ENCODE measurements at places on chromosomes 16 and 17.

GRCh38 chr17:52751051-52751450, 592.5 kb upstream of the CA10 start:
- no peak for DNase-seq

DNA sequence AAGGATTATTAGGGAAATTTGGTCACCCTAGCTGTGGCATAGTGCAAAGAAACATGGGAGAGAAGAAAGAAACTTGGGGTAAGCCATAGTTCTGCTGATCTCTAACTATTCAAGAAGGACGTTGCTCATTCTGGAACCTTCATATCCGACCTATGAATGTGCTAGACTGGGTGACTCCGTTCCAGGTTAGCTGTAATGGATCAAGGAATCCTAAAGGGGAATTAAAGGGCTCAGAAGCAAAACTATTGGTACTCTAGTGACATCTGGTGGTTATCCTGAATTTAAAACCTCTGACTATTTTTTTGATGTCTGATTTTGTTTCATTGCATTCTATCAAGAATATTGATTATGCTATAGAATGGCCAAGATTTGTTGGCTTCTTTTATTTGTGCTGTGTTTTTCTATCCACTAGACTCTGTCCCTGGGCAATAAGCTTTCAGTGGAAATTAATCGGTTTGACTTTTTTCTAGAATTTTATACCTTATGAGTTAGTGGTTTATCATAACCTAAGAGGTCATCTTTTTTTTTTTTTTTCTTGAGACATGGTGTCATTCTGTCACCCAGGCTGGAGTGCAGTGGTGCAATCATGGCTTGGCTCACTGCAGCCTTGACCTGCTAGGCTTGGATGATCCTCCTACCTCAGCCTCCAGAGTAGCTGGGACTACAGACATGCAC, 19.5 kb downstream of the PCTP start:
- DNase-seq = peak; percentile 72

GRCh38 chr17:64091571-64091970, 38.4 kb downstream of the ERN1 start:
- DNase-seq = no peak

DNA sequence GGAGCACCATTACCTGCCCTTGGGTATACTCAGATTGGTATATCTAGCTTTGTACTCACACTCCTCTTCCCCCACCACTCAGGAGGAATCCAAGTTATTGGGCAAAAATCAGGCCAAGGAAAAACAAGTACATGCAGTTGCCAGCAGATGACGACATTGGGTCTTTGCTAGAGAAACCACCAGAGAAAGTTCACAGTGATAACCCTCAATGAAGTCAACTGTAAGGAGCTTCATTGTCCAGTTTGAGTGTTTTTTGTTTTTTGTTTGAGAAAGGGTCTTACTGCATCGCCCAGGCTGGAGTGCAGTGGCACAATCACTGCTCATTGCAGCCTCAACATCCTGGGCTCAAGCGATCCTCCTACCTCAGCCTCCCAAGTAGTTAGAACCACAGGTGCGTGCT, 34.6 kb upstream of the TOX3 start:
- no peak for DNase-seq

- DNase-seq = peak; percentile 5
Observed at GRCh38 chr17:31404028-31404949, 12.8 kb downstream of the RAB11FIP4 start.

DNA sequence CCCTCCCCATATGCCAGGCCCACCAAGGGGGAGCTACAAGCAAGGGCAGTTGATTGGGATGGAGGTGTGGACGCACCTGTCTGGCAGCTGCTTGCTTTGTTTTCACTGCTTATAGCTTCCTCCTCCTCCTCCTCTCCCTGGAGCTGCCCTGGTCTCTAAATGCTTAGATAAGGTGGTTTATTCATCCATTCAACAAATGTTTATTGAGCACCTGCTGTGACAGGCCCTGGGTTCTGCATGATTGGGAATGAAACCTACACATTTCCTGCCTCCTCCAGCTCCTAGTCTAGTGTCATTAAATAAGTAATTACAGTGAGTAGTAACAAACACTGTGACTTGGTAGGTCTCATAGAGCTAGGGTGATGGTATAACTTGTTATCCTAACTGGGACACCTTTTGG, 17.4 kb upstream of the MAP3K14 start:
- no peak for DNase-seq

DNA sequence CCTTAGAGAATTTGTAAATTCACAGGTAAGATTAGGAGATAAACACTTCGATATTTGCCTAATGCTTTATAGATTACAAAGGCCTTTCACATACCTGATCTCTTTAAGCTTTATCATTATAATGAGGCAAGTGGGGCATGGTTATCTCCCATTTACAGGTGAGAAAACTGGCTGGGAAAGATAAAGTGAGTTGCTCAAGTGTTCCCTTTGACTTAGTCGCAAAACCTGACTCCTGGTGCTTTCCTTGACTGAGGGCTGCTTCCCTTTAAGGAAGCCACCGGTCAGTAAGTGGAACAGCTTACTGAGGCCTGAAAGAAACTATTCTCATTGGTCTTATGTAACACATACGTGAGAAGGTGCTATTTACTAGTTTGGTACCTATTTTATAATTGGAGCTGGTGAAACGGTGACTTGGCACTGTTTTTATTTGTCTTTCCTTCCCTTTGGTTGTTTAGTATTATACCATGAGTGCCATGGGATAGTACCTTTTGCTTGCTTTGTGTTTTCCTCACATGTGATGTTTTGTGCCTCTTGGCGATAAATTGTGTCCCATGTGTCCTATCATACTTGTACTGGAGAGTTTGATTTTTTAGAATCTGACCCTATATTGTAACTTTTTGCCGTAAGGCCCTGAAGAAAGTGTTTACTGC, 57.2 kb downstream of the NUP88 start:
- no peak for DNase-seq

DNA sequence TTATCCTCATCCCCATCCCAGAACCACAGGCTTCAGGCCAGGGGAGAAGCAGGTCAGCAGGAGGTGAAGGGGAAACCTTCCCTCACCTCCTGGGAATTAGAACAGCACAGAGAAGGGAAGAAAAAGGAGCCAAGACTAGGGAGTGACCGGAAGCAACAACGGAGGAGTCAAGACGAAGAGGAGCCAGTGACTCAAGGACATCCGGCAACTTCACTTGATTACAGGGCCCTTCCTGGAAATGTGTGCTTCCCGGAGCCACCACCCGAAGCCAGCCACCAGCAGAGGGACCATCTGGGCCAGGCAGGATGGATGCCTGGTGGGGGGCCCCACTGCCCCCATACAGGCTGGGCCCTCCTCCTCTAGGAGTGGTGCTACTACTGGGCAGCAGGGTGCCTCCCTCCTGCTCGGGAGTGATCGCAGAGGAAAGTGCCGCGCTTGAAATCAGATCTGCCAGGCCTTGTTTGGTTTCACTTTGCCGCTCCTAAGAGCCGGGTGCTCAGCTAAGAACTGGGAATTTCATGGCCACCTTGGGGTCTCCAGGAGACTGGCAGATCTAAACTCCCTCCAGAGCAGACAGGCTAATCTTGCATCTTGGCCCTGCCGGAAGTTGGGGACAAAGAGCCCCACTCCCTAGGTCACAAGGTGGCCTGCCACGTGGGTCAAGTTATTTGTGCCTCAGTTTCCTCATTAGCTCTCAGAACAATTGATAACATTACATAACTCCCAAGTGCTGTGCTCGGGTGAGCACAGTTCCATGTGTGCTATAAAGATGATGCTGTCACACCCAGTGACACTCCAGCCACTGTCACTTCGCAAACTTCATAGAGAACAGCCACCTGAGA, 6.6 kb downstream of the CDC42EP4 start:
- peak; percentile 75 for DNase-seq
